B cell (primary cell): ENCODE measurements at places on chromosomes 7 and 10.

DNA sequence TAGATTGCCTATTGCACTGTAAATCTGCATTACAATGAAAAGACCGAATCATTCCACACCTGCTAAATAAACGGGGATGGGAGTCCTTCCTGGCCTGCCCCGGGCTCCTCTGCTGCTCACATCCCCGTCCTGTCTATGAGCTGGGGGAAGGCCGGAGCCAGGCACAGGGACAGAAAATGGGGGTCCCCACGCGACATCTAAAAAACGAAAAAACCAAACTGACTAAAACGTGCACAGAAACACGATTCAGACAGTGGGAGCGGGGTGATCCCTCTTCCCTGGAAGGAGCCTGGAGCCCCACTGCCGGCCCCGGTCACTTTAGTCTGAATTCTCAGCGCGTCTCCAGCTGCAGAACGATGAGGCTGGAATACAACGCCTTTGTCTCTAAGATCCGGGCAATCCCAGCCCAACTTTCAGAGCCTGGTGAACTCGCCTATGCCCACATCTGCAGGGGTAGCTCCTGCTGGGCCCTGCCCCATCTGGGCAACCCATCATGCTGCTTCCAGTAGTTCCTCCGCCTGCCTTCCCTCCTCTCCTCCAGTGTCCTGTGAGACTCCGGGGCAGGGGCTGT lies 78.0 kb downstream of the ADARB2 start:
- no peak for DNase-seq

DNA sequence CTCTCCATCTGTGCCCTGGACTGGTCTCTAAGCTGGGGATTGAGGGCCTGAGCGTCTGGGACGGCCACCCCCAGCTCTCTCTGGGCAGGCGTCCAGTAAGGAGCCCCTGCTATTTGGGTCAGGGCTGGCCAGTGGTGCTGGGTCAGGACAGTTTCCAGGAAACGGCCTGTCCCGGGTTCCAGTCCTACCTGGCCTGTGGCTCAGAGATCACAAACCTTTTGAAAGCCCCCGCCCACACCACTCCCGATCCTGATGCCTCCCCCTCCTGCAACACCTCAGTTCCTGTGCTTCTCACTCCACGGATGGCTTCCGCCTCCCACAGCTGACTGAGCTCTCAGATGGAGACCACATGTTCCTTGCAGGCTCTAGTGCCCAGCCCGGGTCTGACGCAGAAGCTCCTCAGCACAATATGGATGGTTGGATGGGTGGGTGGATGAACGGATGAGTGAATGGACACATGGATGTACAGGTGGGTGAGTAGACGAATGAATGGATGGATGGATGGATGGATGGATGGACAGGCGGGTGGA lies 91.7 kb upstream of the PDGFA start:
- DNase-seq = no peak

- DNase-seq = no peak
Measured at GRCh38 chr7:101598986-101599771, 29.9 kb downstream of the MYL10 start.

- no peak for DNase-seq
Measured at GRCh38 chr7:41928166-41928565, 225.3 kb upstream of the INHBA start.

- no peak for DNase-seq
Measured at GRCh38 chr7:53485354-53485753, 449.9 kb downstream of the POM121L12 start.

GRCh38 chr10:72124989-72125388 lies 36.6 kb upstream of the SPOCK2 start:
- DNase-seq = no peak

- peak; percentile 19 for DNase-seq
Measured at GRCh38 chr7:151399906-151400305, 9.9 kb downstream of the WDR86 start.

GRCh38 chr10:118802126-118802793 lies 47.5 kb upstream of the CACUL1 start:
- no peak for DNase-seq

DNA sequence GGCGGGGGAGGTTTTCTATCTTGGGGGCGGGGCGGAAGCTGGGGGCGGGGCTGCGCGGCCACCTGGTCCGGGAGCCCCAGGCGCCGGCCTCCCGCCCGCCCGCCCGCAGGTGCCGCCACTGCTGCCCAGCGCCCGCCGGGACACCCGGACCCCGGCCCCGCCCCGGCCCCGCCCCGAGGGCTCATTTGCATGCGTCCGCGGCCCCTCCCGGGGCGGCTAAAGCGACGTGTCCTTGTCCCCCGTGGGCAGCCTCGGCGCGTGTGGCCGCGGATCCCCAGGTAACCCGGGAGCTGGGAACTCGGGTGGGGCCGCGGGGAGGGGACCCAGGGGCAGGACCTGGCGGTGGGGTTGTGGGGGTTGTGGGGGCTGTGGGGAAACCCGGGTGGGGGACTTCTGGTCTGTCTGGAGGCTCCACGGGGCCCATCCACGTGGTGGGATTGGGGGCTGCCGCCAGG lies at the start of gene BHLHA15:
TSS of gene BHLHA15 (plus strand) at position 219 of the 455 bp plus-strand sequence. CDS start 871 bp downstream, outside the sequence.
- peak; percentile 30 for DNase-seq
